Mesothelial cell of epicardium (in vitro differentiated cells): ENCODE measurements at places on chromosomes 2 and 18. TPM values are rescaled to one million over a fixed set of nuclear protein-coding genes. Genes with fewer than 3 reads are reported as not detected.
A peak's percentile ranks its signal among the peaks of the same experiment; 100 is the strongest.

DNA sequence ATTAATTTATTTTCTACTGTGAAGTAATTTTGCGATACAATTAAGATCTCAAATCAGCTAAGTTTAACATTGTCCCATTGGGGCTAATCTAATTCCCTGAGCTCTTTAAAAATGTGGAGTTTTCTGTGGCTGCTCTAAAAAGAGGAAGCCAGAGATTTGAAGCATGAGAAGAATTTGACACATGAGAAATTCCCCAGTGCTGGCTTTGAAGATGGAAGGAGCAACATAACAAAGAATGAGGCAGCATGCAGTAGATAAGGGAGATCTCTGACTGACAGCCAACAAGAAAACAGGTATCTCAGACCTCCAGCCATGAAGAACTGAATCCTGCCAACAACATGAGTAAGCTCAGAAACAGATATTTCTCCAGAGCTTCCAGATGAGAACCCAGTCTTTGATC is 308.4 kb downstream of the ZNF804A start:
- H3K27ac ChIP-seq: no peak overlapping the region
- H3K36me3 ChIP-seq: no peaks in the 10 kb centered on the region

- no peaks in the 10 kb centered on the region for H3K36me3 ChIP-seq
- no peak for DNase-seq
- H3K4me1 ChIP-seq: peaks cover 9% of the 10 kb centered on the region
- H3K4me3 ChIP-seq: no peak overlapping the region
- no peak overlapping the region for H3K27ac ChIP-seq
These were observed 89.4 kb downstream of the SCN3A start for GRCh38 chr2:165114346-165114939.

DNA sequence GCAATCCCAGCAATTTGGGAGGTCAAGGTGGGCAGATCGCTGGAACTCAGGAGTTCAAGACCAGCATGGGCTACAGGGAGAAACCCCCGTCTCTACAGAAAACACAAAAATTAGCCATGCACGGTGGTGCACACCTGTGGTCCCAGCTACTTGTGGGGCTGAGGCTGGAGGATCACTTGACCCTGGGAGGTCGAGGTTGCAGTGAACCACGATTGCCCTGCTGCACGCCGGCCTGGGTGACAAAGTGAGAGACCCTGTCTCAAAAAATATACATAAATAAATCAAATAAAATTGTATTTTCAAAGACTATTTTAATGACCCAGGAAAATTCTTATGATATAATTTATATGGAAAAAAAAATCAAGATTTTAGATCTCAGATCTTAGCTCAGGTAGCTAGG is 191.5 kb downstream of the ZFP36L2 start:
- peaks cover 60% of the 10 kb centered on the region for H3K4me1 ChIP-seq
- no peak for DNase-seq
- no peaks in the 10 kb centered on the region for H3K27me3 ChIP-seq
- no peaks in the 10 kb centered on the region for H3K36me3 ChIP-seq

- DNase-seq: peak; percentile 16
- H3K36me3 ChIP-seq: no peaks in the 10 kb centered on the region
- H3K4me3 ChIP-seq: no peak overlapping the region
- H3K27ac ChIP-seq: no peak overlapping the region
These were observed 130.0 kb upstream of the GPC1 start for GRCh38 chr2:240305369-240305962.

- no peak for DNase-seq
- H3K4me3 ChIP-seq: no peak overlapping the region
- H3K27ac ChIP-seq: no peak overlapping the region
- H3K27me3 ChIP-seq: peaks cover 6% of the 10 kb centered on the region
These were observed 87.3 kb upstream of the ZCCHC2 start for GRCh38 chr18:62435435-62436031.

GRCh38 chr2:6072768-6073167 is 380.6 kb downstream of the SOX11 start:
- no peak overlapping the region for H3K4me3 ChIP-seq
- no peaks in the 10 kb centered on the region for H3K36me3 ChIP-seq
- DNase-seq: no peak

CRYGD gene
- not detected in 3 replicates for total RNA-seq

AQP4 gene
- 0.34 to 0.51 TPM (median 0.51 TPM) in 3 replicates for total RNA-seq

ZSCAN30 gene
- 23.8 to 29.3 TPM (median 27.1 TPM) in 3 replicates for total RNA-seq
